ENCODE measurements at places on chromosomes 11 and 22. TPM values are rescaled to one million over a fixed set of nuclear protein-coding genes. Genes with fewer than 3 reads are reported as not detected.

Gene PDE2A
- total RNA-seq: 5.2 TPM

Gene CRYBA4
- not detected for total RNA-seq

Gene OR56A4
- total RNA-seq: not detected

Gene ESAM
- total RNA-seq: 2.9 TPM

Gene CCDC34
- 5.1 TPM for total RNA-seq

Gene MS4A4A
- total RNA-seq: not detected

Gene RFPL1
- total RNA-seq: not detected

Gene LDHAL6A
- not detected for total RNA-seq

Gene TMPRSS13
- total RNA-seq: not detected

Gene CPT1B
- 3.5 TPM for total RNA-seq

Gene OR2D3
- not detected for total RNA-seq

Gene FGF3
- total RNA-seq: not detected

Gene MUC5B
- total RNA-seq: not detected

Gene FGF19
- not detected for total RNA-seq

Gene DEFB131B
- total RNA-seq: not detected

Gene MICAL2
- total RNA-seq: 703 TPM
